Stimulated activated naive CD4-positive, alpha-beta T cell (primary cell): ENCODE measurements at places on chromosomes 7 and 10.

- DNase-seq: no peak
Observed at GRCh38 chr7:13846386-13846785, 143.1 kb downstream of the ETV1 start.

DNA sequence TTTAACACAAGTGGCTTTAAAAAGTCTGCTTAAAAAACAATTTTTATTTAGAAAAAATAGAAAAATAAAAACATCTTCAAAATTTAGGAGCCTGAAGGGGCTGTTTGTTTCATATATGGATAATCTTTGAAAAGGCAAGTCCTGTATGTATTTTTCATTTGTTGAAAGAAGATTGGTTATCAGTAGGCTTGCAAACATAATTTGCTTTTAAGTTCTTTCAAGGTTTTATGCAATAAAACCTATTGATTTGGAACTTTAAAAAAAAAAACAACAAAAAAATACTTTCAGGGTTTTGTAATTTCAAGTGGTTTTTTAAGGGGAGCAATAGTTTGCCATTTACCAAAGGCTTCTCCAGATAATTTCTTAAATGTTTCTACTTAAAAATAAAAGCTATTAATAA lies 35.6 kb downstream of the MPLKIP start:
- no peak for DNase-seq

DNA sequence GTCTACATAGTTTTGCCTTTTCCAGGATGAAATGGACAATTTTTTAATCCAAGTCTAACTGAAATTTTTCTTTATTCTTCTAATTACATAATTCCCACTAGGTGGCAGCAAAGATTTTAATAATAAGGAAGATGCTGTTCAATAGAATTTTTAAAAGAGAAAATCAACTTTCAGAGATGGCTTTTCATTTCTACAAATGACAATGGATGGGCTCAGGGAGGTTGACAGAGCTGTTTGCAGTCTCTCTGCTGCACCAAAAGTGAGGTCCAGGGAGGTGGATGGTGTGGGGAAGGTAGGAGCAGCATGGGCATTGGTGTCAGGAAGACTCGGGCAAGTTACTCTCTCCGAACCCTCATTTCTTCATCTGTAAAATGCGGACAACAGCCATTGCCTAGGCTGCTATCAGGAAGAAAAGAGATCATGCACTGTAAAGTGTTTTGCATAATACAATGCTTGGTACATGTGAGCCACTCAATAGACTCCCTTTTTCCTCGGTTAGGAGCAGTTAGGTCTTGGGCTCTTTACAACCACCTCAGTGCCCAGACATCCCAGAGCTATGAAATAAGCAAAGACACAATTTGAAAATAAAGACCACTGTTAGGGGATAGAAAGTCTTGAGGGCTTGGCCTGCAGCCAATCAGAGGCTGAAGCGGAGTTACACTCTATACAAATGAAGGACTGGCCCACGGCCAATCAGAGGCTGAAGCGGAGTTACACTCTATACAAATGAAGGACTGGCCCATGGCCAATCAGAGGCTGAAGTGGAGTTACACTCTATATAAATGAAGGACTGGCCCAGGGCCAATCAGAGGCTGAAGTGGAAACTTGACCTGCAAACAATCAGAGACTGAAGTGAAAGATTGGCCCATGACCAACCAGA lies 107.1 kb downstream of the ABLIM1 start:
- DNase-seq: no peak

GRCh38 chr10:22319980-22320558 lies 830 bp upstream of the BMI1 start:
- DNase-seq: no peak

- no peak for DNase-seq
Observed at GRCh38 chr10:70930263-70931000, 42.1 kb upstream of the PCBD1 start.

DNA sequence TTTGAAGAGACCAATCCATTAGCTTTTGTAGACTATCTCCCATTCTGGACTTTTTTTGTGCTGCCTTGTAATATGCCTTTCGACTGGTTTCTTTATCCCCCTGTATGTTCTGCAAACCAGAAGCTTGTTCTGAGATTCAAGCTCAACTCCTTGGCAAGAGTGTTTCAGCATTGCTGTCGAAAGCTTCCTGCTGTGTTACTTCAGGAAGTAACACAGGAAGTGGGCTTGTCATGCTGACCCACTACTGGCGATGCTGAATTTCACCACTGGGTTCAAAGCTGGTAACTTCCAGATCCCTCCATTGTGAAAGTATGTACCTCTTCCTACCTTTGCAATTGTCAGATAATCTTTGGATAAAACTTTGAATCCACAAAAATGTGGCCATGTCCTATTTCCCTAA lies 57.9 kb upstream of the INSYN2A start:
- DNase-seq: no peak

DNA sequence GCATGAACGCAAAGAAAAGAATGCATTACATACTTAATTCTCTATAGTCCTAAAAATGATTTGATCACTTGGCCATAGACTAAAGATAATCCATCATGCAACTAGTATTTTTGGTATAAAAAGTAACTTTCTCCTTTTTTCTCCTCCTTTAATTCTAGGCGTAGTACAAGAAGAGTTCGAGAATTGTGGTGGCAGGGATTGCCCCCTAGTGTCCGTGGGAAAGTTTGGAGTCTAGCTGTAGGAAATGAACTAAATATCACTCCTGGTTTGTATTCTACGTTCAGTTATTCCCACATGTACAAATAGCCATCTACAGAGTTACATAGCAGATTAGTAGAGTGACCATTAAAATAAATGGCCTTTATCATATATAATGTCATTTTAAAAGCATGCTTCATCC lies 45.5 kb upstream of the HELLS start:
- no peak for DNase-seq

GRCh38 chr10:104556831-104557230 lies 84.3 kb upstream of the SORCS3 start:
- no peak for DNase-seq

GRCh38 chr7:42639930-42640329 lies 271.9 kb downstream of the C7orf25 start:
- no peak for DNase-seq
